RCC 7860 (cell line): ENCODE measurements at places on chromosomes 7 and 10.

DNA sequence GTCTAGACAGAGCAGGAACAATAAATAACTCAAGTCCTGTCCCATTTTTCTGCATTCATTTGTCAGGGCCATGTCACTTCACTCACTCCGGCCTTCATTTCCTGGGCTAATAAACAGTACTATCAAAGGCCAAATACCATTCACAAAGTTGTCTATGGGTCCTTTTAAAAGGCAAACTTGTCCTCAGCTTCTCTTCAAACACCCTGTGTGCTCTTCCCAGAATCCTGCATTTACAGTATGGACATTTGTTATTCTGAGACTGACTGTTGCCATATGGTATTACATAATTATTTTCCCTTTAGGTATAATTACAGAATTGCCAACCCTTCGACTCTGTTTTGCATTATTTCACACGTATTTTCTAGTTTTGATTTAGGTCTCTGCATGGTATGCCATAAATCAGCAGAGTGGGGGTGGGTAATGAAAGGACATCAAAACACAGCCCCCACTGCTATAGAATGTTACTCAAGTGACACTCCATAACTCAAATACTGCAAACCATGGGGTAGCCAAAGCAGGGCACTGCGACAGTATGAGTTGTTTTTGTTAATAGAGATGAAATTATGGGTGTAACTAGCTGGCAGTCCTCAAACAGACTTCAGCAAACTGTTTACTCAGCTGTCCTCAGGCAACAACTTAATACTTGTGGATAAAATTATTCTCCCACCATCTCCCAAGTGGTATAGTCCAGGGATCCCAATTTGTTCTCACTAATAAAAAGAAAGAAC lies 183.7 kb downstream of the TRIL start:
- no peak for DNase-seq

- DNase-seq = no peak
Observed at GRCh38 chr7:151859111-151859947, 17.6 kb downstream of the PRKAG2 start.

- DNase-seq = no peak
Observed at GRCh38 chr10:71086439-71087080, 125.8 kb upstream of the UNC5B start.

GRCh38 chr7:25215694-25216335 lies 12.5 kb downstream of the NPVF start:
- no peak for DNase-seq

- DNase-seq = no peak
Observed at GRCh38 chr10:612696-613095, 76.8 kb downstream of the DIP2C start.

DNA sequence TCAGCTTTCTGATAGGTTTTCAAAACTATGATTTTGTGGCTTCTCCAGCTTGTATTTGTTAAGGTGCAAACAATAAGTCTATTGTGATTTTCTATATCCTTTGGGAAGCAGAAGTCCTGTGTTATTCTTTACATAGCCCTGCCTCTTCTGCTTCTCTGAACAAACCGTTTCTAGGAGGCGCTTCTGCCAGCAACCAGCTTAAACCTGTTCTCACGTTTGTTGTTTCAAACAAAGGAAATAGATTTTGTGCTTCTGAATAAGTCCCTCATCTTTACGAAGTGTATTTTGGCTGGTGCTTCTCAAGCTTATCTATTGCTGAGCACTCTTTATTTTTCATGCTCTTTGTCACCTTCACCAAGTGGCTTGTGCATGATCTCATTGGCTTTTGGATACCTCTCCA lies 61.0 kb downstream of the VTI1A start:
- DNase-seq = no peak

DNA sequence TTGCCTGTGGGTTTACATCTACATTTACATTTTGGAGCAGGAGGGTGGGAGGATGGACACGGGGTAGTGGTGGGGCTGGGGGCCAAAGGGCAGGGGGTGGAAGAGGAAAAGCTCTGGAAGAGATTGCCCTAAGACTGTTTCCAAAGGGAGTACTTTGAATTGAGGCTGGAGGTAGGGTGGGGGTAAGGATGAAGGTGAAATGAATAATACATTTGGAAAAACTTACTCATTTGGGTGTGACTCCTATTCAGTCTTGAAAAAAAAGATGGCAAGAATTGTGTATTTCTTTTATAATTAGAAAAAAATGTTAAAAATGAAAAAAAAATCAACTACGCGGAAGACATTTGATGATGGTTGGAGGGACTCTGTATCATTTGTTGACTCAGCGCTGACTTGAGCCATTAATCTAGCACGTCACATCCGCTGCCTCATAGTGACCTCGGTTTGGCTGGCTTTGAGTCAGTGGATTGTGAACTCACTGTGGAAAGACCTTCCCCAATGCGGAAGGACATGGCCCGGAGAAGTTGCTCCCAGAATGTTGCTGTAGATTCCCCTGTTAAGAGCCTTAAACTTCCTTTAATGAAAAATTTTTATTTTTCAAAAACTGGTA lies 2.8 kb downstream of the FAM180A start:
- peak; percentile 82 for DNase-seq

- no peak for DNase-seq
Observed at GRCh38 chr10:1356349-1356748, 300.2 kb downstream of the WDR37 start.

GRCh38 chr7:27213433-27214238 lies 13.7 kb upstream of the HOXA13 start:
- DNase-seq = no peak

- DNase-seq = no peak
Observed at GRCh38 chr10:66362522-66362921, 563.3 kb upstream of the LRRTM3 start.

GRCh38 chr10:124177180-124177518 lies 83.8 kb upstream of the CHST15 start:
- no peak for DNase-seq

GRCh38 chr10:14001298-14002040 lies 329.3 kb downstream of the FRMD4A start:
- DNase-seq = no peak

DNA sequence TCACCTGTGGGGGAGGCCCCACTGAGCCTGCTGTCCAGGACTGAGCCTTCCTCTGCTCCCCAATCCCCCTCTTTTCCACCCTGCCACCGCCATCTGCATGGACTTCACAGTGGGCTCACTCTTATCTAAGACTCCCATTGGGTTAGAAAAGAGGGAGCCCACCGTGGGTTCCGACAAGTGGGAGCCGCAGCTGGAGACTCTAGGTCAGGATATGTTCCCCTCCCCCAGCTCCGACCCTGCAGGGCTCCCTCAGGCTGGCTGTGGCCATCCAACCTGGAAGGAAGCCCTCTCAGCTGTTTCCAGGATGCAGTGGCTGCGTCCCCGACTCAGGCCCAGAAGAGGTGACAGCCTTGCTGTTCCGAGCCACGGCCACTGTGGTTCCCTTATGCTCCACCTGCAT lies 4.8 kb downstream of the WDR86 start:
- no peak for DNase-seq

DNA sequence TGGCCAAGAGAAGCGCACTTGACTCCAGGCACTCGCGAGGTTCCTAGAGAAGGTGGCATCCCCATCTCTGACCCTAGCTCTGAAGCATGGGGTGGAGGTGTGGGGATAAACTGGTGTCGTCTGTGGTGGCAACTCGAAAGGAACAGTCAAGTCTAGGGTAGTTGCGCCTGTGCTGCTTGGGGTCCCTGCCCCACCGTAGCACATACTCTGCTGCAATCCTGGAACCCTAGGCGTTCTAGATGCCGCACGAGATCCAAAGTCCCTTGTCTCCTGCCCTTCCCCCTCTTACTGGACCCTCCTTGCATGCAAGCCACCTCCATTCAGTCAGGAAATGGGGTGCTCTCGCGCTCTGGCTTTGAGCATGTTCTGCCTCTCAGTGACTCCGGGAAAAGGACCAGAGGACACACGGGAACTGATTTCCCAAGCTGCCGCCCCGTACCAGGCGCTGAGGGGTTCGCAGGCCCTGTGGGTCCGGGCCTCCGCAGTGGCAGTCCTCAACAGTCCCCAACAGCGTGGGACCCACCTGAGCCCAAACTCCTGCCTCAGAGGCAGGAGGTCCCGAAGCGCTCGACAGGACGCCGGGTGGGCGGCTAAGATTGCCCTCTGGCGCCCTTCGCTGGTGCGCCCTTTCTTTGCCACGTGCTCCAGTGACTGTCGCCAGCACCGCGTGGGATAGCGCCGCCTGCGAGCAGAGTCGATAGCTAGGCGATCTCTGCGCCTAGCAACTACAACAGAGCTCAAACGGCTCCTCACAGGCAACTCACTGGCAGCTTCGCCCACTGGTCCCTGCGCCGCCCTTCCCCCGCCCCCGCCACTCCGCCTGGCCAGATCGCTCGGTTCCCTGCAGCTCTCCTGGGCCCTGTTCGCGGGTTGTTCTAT lies 452.0 kb downstream of the REEP3 start:
- no peak for DNase-seq

DNA sequence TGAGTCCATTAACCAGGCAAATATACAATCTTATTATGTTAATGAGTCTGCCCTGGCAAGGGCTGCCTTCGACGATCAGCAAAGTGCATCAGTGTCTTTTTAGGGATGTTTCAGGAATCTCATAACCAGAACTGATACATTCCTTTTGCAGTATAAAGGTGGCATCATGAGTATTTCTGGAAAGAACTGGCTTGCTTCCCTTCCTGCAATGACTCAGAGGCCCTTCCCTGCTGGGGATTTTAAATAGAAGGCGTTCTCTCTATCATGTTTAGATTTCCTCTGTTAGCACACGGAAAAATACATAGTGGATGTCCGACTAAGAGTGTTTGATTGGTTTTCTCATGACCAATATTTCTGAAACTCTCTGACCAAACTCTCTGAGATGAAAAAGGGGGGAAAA lies 1.8 kb downstream of the NPS start:
- DNase-seq = no peak

- DNase-seq = no peak
Observed at GRCh38 chr10:88949912-88950837, 2.4 kb downstream of the ACTA2 start.

DNA sequence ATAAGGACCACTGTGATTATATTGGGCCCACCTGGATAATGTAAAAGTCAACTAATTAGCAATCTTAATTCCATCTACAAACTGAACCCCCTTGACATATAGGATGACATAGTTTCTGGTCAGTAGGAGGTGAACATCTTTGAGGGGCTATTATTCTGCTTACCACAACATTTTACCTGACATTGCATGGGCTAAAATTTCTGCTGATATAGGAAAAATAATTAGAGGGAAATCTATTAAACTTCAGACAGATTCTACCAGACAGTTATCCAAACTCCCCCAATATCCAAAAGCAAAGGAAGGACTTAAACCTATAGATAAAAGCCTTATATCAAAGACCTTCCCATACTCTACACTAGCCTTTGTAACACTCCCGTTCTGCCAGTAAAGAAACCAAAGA lies 443.6 kb downstream of the GRM8 start:
- no peak for DNase-seq

GRCh38 chr10:3875842-3876235 lies 90.8 kb upstream of the KLF6 start:
- DNase-seq = no peak

- DNase-seq = no peak
Observed at GRCh38 chr10:52965938-52966401, 193.4 kb upstream of the MBL2 start.

GRCh38 chr7:69510114-69510513 lies 88.2 kb upstream of the AUTS2 start:
- DNase-seq = no peak

DNA sequence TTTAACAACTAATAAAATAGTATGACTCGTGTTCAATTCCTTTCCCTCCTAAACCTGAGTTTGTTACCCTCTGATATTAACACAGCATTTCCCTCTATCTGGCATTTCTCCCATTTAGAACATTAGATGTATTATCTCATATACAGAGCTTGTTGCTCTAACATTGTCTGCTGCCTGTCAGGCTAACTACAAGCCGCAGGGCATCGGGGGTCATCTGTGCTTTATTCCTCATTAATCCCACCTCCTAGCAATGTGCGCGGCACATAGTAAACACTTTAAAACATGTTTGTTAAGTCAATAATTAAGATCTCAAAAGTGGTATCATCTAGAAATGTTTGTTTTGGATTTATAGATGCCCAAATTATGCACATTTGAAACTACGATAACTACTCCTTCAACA lies 52.9 kb upstream of the NEBL start:
- no peak for DNase-seq

GRCh38 chr7:10238641-10239040 lies 735.0 kb upstream of the PHF14 start:
- DNase-seq = no peak

GRCh38 chr7:155998328-155998691 lies 186.0 kb upstream of the SHH start:
- no peak for DNase-seq

DNA sequence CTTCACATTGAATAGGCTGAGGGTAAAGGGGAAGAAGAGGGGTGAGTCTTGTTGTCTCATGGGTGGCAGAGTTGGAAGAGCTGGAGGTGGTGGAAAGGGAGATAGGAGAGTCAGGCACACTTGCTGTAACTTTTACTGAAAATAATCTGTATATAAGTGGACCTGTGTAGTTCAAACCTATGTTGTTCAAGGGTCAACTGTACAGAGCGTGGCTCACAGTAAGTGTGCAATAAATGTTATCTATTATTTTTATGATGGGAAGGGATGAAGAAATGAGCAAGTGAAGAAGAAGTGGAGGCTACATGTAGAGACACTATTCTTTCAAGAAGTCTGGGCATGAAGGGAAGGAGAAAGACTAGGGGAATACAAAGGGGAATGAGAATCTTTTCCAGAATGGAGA lies 71.5 kb upstream of the FAM133B start:
- no peak for DNase-seq
